ENCODE measurements at places on chromosomes 12 and 14.

GRCh38 chr14:99589031-99589441, 15.0 kb downstream of the CCDC85C start:
- no peak for DNase-seq

- DNase-seq: no peak
These were observed 429.0 kb upstream of the FBXO33 start for GRCh38 chr14:39861229-39861600.

DNA sequence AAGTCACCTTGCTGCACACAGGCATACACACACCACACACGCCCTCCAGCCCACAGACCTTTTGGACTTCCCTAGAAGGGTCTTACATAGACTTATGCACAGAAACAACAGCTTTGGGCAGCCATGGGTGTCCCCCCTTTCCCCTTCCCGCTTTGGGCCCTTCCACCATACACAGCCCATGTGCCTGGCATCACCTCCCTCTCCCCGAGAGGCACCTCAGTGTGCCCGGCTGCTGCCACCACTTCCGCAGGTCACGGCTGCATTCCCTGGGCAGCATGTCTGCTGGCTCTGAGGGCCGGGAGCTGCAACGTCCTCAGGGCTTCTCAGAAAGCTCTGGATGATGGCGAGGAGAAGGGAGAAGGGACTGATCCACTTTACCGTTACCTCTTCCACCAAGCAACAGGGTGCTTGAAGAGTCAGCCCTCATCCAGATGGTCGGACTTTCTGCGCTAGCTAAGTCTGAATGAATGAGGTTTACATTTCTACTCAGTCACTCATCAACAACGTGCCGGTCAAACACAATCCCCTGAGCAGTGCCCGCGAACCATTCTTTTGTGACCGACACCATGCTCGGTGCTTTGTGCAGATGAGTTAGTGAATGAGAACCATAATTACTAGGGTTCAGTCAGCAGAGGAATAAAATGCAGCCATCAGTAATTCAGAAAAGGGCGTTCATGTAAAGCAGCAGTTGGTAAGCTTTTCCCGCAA, 72.2 kb upstream of the BCL11B start:
- no peak for DNase-seq

GRCh38 chr12:65343801-65344200, 65.3 kb downstream of the MSRB3 start:
- no peak for DNase-seq

- no peak for DNase-seq
These were observed 1.9 kb upstream of the KRT79 start for GRCh38 chr12:52836042-52836466.

- DNase-seq: no peak
These were observed 96.9 kb downstream of the HEATR5A start for GRCh38 chr14:31323419-31323818.
